ENCODE measurements at places on chromosomes 16 and 17.

GRCh38 chr17:8441690-8442089, 6.0 kb downstream of the NDEL1 start:
- DNase-seq: peak; percentile 15

DNA sequence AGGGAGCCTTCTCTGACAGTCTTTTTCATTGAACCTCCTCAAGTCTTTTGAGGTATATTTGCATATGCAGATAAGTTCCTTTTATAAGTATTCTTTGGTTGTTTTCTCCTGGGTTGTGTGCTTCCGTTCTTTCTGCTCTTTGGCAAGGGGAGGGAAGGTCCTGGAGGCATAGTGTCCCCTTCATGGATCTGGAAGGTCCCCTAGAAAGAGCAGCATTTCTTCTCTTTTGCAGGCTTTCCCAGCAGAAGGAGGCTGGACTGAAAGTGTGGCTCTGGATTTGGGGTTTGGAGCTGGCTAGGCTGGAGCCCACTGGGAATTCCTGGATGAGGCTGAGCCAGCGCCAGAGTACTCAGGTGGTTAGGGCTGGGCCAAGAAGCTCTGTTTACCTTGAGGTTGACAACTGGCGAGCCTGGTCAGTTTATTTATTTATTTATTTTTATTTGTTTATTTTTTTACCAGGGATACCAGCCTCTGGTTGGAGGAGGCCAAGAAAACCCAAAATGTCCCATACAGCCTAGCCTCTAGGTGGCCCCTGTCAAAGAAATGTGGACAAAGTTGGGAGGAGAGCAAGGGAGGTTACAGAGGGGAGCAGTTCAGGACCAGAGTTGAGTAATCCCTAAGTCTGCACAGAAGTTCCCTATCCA, 5.4 kb upstream of the TOP2A start:
- no peak for DNase-seq

- DNase-seq: peak; percentile 99
Measured at GRCh38 chr17:28982131-28982793, 23.6 kb downstream of the SEZ6 start.

DNA sequence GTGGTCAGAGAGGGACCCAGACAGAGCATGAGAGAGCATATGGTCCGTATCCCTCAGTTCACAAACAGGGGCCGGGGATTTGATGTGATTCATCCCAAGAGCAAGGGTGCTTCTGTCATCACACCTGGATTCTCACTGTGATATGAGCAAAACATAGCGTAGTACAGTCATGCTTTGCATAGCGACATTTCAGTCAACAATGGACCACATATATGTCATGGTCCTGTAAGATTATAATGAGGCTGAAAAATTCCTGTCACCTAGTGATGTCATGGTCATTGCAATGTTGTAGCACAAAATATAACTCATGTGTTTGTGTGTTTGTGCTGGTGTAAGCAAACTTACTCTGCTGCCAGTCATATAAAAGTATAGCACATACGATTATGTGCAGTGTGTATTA, 207.4 kb upstream of the CDH13 start:
- no peak for DNase-seq

GRCh38 chr17:76519048-76519966, 18.1 kb upstream of the RHBDF2 start:
- no peak for DNase-seq

DNA sequence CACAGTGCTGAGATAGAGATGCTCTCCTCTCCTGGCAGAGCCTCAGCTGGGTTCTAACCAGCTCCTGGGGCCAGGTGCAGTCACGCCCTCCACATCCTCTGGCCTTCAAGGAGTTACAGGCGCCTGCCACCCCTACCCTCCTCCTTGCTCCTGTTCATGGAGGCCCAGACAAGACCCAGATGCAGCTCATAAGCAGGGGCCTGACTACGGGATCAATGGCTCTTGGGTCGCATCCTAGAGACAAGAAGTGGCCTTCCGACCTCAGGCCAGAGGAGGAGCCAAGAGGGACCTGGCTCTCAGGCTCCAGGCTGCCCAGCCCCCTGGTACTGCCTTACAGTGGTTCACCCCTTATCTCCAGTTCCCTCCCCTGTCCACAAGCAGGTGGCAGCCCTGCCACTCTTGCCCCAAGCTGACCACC, 23.0 kb downstream of the ARHGAP27 start:
- DNase-seq: no peak

- no peak for DNase-seq
Measured at GRCh38 chr17:5499476-5500231, 13.3 kb downstream of the MIS12 start.

DNA sequence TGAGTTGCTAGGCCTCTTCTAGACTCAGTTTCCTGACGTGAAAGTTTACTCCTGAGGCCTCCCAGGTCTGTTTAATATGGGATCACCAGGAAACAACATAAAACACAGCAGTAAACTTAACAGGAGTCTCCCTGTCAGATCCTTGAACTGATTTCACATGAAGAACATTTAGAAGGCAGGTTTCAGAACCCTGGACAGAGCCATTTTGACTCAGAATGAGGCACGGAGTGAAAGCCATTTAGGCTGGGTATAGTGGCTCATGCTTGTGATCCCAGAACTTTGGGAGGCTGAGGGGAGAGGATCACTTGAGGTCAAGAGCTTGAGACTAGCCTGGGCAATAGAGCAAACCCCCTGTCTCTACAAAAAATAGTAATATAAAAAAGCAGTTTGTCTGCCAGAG, 289.1 kb downstream of the CA10 start:
- peak; percentile 32 for DNase-seq

GRCh38 chr17:66704858-66705520, 129.9 kb upstream of the CACNG5 start:
- no peak for DNase-seq

DNA sequence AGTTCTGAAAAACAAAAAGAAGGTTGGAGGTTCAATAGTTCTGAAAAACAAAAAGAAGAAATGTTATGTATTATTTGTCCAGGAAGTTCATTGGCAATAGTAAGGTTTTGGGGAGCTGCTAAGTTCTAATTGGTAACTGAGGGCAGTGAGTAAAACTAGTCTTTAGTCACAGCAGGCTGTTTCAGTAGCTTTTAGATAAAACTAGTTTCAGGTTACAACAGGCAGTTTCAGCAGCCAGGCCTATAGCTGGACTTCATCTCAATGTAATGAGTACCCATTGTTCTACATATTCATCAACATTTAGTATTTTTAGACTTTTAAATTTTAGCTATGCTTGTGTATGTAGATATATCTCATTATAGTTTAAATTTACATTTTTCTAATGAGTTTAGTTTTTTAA, 639.3 kb downstream of the TOX3 start:
- no peak for DNase-seq

- DNase-seq: peak; percentile 18
Measured at GRCh38 chr16:23013484-23013883, 135.8 kb downstream of the USP31 start.
